Frontal cortex (tissue), 4 donors: ENCODE measurements at places on chromosomes 7 and 10. TPM values are rescaled to one million over a fixed set of nuclear protein-coding genes. Genes with fewer than 3 reads are reported as not detected.

CUEDC2 gene
- 53.0 TPM for total RNA-seq

OR9A2 gene
- total RNA-seq: under 0.01 TPM

SSC4D gene
- 1.6 TPM for total RNA-seq

CALCR gene
- total RNA-seq: under 0.01 TPM

PCDH15 gene
- total RNA-seq: 6.1 TPM

HOXA3 gene
- total RNA-seq: not detected

MSMB gene
- total RNA-seq: not detected

ADRA2A gene
- total RNA-seq: 19.6 TPM

VSTM2A gene
- 99.1 TPM for total RNA-seq

DNAJC12 gene
- 4.5 TPM for total RNA-seq

VSTM4 gene
- 2.4 TPM for total RNA-seq

ST8SIA6 gene
- 4.9 TPM for total RNA-seq

CRTAC1 gene
- total RNA-seq: 7.3 TPM

FGFR2 gene
- 34.2 TPM for total RNA-seq

FRAT1 gene
- 4.9 TPM for total RNA-seq

CADPS2 gene
- total RNA-seq: 9.8 TPM

PTPN20 gene
- total RNA-seq: 18.8 TPM

RADIL gene
- 3.3 TPM for total RNA-seq

JAKMIP3 gene
- total RNA-seq: 4.1 TPM

SPDYE6 gene
- not detected for total RNA-seq

LLCFC1 gene
- total RNA-seq: not detected

AVPI1 gene
- 2.4 TPM for total RNA-seq

FFAR4 gene
- total RNA-seq: not detected

HOXA11 gene
- total RNA-seq: not detected

OR2A12 gene
- total RNA-seq: not detected

OR2A5 gene
- not detected for total RNA-seq

VAX1 gene
- total RNA-seq: 1.2 TPM

VSIR gene
- total RNA-seq: 2.0 TPM
